AG09319 (cell line): ENCODE measurements at places on chromosomes 12 and 14.

- DNase-seq: no peak
Observed at GRCh38 chr12:122250047-122250446, 16.2 kb downstream of the VPS33A start.

DNA sequence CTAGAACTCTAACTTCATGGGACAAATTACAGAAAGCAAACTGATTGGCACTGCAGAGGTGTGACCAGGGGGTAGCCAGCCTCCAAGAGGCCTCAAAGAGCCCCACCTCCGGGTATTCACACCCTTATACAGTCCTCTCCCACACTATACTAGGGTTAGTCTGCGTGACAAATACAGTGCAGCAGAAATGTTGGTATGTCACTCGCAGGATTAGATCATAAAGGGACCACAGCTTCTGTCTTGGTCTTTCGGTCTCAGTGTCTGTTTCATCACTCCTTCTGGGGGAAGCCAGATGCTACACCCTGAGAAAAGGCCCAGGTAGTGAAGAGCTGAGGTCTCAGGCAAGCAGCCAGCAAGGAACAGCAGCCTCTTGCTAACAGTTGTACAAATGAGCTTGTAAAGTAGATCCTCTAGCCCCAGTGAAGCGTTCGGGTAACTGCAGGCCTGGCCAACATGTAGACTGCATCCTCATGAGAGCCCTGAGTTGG lies 68.9 kb upstream of the SAV1 start:
- no peak for DNase-seq

- no peak for DNase-seq
Observed at GRCh38 chr12:25438638-25439037, 114.4 kb downstream of the LMNTD1 start.

- DNase-seq: no peak
Observed at GRCh38 chr14:74962046-74962445, 6.6 kb upstream of the PGF start.

- DNase-seq: no peak
Observed at GRCh38 chr12:27814851-27815591, 35.0 kb upstream of the MANSC4 start.
